ENCODE measurements at places on chromosomes 11 and 22.

GRCh38 chr11:67288198-67288451 lies 978 bp upstream of the ANKRD13D start:
- no peak for DNase-seq

DNA sequence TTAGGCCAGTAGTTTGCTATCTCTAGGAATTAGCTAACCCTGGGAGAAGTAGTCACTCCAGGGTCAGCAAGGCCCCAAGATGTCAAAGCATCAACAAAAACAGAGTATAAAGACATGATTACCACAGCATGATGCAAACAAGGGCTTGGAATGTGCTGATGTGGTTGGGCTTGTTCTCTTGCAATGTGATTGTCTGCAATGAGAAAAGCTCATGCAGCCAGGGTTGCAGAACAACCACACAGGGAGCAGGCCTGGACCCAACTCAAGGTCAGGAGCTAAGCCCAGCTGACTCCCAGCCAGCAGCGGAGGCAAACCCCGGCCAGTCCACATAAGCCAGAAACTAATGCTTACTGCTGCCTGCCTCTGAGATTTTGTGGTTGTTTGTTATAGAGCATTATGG lies 132.4 kb upstream of the ZC3H12C start:
- no peak for DNase-seq

DNA sequence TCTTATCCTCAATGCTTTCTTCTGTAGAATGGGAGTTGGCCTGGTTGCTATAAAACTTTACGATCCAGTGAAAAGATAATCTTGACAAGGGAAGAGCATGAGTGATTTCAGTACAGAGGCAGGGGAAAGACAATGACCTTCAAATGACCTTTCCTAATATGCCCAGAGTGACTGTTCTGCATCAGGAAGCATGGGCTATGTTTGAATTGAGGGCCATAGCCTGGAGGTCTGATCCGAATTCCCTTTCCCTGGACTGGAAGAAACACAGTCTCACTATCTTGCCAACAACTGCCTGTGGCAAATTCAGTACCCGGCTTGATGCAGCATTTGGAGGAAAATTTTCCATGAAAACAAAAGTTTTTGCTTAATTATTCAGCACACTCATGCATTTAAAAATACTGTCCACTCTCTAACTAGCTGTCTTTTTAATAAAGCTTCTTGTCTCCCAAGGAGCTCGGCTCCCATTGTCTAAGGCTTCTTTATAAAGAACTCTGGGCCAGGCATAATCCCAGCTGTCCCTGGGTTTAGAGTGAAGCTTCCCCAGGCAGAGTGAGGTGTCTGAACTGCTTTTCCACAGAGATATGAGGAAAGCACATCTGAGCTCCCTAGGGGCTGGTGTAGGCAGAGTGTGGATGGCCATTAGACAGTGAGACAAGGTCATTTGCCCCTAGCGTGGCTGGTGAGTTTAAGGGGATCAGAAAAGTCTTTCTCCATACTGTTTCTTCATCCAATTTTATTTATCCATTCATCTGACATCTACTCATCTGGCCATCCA lies 132.7 kb upstream of the CADM1 start:
- no peak for DNase-seq

GRCh38 chr11:6229911-6230310 lies 4.5 kb downstream of the FHIP1B start:
- DNase-seq, result peak; percentile 22

DNA sequence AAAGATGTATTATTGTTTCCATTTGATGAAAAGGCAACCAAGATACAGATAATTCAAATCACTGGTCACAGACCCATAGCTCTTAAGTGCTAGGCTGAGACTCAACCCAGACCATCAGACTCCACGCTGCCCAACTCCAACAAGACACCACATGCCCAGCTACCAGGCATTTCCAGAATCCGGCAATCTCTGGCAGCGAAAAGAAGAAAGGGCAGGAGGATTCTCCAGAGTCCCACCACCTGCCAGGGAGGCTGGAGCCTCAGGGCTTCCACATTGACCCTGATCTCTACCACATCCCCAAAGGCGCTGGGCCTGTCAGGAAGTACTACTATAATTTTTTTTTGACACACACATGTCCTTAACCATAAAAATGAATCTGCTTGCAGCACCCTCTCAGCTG lies 61.4 kb upstream of the ARFGAP3 start:
- no peak for DNase-seq

GRCh38 chr22:42661985-42662831 lies 13.0 kb upstream of the CYB5R3 start:
- peak; percentile 74 for DNase-seq

- no peak for DNase-seq
Observed at GRCh38 chr11:40130427-40130826, 1329.0 kb downstream of the LRRC4C start.

- DNase-seq, result no peak
Observed at GRCh38 chr22:48331266-48331665, 1496.4 kb downstream of the BRD1 start.

- DNase-seq, result no peak
Observed at GRCh38 chr22:50630376-50630775, 2.4 kb upstream of the ARSA start.

DNA sequence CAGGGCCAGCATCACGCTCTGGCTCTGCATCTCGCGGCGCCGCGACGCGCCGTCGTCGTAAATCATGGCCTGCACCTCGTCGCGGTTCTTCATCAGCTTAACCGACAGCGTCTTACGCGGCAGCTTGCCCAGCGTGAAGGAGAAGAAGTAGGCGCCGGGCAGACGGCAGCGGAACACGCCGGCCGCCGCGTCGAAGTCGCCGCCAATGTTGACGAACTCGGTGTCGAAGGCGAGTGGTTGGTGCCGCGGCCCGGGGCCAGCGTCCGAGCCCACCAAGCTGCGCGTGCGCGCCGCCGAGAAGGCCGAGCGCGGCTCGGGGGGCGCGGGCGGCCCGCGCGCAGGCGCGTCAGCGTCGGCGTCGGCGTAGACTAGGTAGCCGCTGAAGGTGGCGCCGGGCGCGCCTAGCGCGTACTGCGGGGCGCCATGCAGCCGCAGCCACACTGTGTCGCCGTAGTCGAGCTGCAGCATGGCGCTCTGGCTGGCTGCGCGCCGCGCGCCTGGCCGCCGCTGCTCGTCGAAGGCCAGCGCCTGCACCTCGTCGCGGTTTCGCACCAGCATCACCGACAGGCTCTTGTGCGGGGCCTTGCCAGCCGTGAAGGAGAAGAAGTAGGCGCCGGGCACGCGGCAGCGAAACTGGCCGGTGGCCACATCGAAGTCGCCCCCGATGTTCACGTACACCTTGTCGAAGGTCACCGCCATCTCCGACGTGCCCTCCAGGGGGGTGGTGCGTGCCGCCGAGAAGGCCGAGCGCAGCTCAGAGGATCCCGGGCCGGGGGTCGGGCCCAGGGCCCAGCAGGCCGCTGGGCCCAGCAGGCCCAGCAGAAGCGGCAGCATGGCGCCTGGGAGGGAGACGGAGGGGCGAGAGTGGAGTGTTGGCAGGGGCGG lies 3.7 kb downstream of the FAM180B start:
- no peak for DNase-seq

- DNase-seq, result peak; percentile 42
Observed at GRCh38 chr11:63536669-63537292, at the start of gene PLAAT4. TSS of gene PLAAT4 (plus strand) at chr11:63536808. CDS start at chr11:63536869, 61 bp downstream.

- DNase-seq, result peak; percentile 26
Observed at GRCh38 chr11:9002920-9003572, 755 bp downstream of the NRIP3 start.

DNA sequence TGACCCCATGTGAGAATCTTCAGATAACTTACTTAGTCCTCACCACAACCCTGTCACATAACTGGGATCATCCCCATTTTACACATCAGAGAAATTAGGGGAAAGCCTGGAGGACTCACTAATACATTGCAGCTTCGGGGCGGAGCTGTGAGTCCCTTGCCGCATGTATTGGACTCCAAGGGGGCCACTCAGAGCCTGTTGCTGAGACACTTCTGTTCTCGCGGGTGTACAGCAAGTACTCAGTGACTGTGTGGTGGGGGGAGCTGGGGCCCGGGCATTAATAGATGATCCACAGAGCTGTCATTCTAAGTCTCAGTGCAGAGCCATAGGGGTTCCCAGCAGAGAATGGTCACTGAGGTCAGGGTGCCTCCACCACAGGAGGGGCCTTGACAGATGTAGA lies 13.5 kb downstream of the OAF start:
- no peak for DNase-seq

DNA sequence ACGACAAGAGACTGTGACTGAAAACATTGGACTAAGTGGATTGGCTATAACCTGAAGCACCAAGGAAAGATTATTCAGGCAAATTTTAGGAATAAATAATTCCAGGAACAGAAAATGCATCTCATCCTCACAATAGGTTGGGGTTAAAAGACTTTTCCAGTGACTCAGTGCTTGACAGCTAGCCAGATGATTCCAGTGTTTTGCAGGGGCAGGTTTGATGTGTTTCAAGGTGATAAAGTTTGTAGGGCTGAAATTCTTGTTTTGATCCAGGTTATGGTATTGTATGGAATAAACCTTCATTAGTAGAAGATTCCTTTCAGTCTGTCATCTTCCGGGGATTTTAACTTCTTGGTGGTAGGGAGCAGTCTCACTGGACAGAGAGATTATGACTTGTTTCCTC lies 2.3 kb downstream of the EXT2 start:
- DNase-seq, result no peak

DNA sequence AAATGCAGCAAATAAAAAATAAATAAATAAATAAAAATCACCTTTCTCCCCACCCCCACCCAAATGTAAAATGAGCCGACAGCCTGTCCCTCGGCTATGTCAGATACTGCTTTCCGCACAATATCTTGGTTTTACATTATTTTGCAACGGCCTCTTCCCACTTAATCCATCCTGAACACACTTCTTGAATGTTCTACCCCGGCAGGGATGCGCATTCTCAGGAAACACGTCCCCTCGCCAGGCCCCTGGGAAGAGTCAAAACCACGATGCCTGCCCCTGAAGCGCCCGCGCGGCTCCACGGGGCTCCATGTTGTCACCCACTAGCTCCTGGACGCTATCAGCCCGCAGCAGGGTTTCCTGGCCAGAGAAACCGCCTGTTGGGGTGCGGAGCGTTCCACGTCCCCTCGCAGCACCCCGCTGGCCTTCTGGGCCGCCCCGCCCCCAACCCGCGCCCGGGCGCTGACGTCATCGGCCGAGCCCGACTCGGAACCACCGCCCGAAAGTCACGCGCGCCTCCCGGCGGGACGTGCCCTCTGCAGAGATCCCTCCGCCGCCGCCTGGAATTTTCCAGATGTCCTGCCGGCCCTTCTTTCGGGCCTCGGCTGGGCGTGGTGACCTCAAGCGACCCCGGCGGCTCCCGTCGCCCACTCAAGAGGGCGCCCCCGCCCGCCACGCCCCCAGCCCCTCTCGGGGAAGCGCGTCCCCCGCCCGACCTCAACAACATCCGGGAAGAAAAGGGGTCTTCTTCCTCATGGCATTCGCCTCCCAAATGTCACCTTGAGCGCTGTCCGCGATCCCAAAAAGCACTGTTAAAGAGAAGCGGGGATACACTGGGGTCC lies 585 bp upstream of the NEAT1 start:
- peak; percentile 94 for DNase-seq

DNA sequence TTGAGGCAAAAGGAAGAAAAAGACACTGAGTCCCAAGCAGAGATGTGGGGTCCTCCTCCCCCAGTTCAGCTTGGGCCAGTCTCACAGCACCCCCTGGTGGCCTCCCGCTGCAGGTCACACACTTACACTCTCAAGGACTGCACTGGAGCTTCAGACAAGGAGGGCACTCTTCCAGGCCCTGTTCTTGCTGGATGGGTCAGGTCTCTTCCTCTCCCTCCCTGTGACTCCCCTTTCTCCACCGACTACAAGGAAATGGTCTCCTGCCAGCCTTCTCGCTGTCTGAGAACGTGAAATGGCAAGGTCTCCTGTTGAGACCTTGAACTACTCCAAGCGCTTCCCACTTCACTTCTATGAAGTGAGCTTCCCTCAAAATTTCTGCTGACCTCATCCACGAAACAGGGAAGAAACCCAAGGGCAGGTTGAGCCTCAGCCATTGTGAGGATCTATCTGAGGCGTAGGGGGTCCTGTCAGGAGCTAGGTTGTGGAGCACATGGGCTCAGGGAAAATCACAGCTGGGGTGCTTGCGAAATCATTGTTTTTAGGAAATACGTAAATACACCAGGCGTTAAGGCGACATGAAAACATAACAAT lies 11.2 kb upstream of the IGLL1 start:
- peak; percentile 65 for DNase-seq

- DNase-seq, result peak; percentile 51
Observed at GRCh38 chr22:42648368-42649245, 585 bp downstream of the CYB5R3 start.

GRCh38 chr11:617199-617911 lies 1.6 kb upstream of the IRF7 start:
- no peak for DNase-seq

GRCh38 chr11:59550368-59550841 lies 39.1 kb downstream of the OR4D9 start:
- DNase-seq, result peak; percentile 74

GRCh38 chr11:43934601-43935423 lies 7.6 kb upstream of the C11orf96 start:
- no peak for DNase-seq

DNA sequence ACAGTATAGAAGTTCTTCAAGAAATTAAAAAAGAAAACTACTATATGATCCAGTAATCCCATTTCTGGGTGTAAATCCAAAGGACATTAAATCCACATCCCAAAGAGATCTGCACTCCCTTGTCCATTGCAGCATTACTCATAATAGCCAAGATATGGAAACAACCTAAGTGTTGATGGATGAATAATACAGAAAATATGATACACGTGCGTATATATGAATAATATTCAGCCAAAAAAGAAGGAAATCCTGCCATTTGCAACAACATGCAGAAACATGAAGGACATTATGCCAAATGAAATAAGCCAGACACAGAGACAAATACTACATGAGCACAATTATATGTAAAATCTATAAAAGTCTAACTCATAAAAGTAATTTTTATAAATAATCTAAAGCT lies 306.3 kb upstream of the ANO3 start:
- DNase-seq, result no peak

- no peak for DNase-seq
Observed at GRCh38 chr11:75845324-75845723, 30.3 kb downstream of the UVRAG start.

DNA sequence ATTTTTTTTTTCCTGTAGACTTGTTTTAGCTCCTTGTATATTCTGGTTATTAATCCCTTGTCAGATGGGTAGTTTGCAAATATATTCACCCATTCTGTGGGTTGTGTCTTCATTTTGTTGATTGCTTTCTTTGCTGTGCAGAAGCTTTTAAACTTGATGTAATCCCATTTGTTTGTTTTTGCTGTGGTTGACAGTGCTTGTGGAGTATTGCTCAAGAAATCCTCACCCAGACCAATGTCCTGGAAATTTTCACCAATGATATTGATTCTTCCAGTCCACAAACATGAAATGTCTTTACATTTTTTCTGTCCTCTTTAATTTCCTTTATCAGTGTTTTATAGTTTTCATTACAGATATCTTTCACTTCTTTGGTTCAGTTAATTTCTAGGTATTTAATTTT lies 55.6 kb upstream of the MRGPRX1 start:
- no peak for DNase-seq

GRCh38 chr22:28297504-28297903 lies 378.4 kb upstream of the PITPNB start:
- no peak for DNase-seq

- no peak for DNase-seq
Observed at GRCh38 chr22:37100589-37101127, 8.9 kb downstream of the TMPRSS6 start.

- DNase-seq, result peak; percentile 25
Observed at GRCh38 chr11:134642206-134642605, 230.2 kb upstream of the B3GAT1 start.

- peak; percentile 64 for DNase-seq
Observed at GRCh38 chr11:66429983-66430602, 8.6 kb downstream of the MRPL11 start.

Data from CD8-positive, alpha-beta T cell (primary cell).